Fibroblast of the conjunctiva (primary cell): ENCODE measurements at places on chromosomes 13 and 19.
A peak's percentile ranks its signal among the peaks of the same experiment; 100 is the strongest.

- no peak for DNase-seq
These were observed 102.9 kb downstream of the SHISA2 start for GRCh38 chr13:25948910-25949309.

DNA sequence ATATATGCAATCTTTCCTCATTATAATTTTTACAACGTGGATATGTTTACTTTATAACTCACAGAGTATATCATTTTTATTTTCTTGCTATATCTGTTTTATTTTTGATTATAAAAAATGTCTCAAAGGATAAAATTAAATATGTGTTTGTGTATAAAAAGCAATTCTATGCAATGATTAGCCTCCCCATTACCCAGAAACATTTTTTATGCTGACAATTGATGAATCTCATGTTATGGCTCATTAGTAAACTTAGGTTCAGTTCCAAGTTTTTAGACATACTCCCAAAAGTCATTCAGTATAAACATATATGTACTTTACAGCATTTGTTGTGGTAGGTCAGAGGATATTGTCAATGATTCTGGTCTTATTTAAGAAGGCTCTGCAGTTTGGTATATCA, 540.1 kb upstream of the SPRY2 start:
- no peak for DNase-seq

DNA sequence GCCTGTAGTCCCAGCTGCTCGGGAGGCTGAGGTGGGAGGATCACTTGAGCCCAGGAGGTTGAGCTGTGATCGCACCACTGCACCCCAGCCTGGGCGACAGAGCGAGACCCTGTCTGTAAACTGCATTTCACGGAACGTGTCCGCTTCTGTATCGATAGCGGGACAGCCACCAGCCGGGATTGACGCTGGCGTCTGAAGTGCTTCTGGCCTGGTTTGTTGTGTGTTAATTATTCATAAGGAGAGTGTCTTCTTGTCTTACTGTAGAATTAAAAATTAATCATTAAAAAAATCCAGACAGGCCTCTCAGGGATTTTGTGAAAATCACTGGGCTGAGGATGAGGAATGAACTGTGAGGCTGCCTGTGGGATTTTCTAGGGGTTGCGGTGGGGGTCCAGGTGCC, 16.2 kb upstream of the MISP start:
- no peak for DNase-seq

- DNase-seq, result no peak
These were observed 2.4 kb upstream of the FLT1 start for GRCh38 chr13:28497143-28497876.

- no peak for DNase-seq
These were observed 3.3 kb upstream of the MYADM start for GRCh38 chr19:53864308-53864836.

DNA sequence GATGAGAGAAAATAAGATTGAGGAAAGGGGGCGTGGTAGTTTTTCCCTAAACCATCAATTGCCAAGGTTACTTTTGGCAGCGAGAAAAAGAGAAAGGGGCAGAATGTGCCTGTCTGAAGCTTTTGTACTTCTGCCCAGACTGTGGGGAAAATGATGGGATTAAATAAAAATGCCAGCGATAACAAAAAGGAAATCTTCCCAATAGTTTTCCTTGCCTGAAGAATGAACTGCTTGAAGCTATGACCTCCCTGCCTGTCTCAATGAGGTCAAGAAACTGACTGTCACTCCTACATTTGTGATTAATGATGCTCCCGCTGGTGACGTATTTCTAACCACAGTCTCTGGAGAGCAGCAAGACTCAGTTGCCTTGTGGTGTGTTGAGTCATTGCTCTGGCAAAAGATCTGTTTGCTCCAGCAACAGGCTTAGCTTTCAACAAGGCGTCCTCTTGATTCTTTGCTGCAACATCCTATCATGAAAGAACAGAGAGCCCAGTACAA, 1051.5 kb downstream of the DIAPH3 start:
- DNase-seq, result peak; percentile 85

- DNase-seq, result no peak
These were observed 27.5 kb upstream of the SHKBP1 start for GRCh38 chr19:40549007-40549708.

DNA sequence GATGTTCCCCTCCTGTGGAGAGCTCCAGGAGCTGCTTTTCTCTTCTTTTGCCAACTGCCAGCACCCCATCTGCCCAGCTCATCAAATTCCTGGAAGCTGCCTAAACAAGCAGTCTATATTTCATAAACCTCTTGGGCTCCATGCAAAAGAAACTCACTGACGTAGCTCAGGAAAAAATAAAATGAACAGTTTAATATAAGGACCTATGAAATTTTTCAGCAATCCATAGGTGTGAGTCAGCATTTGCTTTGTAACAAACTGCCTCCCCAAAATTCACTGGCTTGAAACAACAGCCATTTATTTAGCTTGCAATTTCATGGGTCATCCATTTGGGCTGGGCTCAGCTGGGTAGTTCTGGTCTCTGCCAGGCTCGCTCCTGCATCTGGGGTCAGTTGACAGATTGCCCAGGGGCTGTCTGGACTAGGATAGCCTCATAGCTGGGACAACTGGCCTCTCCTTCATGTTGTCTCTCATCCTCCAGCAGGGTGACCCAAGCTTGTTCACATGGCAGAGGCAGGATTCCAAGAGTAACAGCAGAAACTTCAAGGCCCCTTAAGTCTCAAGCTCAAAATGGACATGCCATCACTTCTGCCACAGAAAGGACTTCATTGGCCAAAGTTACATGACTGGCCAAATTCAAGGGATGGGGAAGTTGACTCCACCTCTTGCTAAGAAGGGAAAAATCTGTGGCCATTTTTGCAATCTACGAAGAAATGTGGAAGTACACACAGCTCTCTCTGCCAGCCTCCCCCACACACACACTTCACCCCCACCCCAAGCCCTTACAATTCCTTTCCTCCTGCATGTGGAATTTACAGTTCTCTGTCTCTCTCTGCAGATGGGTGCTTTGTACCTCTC, 7.9 kb upstream of the PVR start:
- no peak for DNase-seq

- no peak for DNase-seq
These were observed 175.0 kb downstream of the RFC3 start for GRCh38 chr13:33992881-33993336.

- DNase-seq, result no peak
These were observed 74.9 kb downstream of the SIPA1L3 start for GRCh38 chr19:37981785-37982475.

GRCh38 chr13:70237131-70237530, 128.9 kb upstream of the KLHL1 start:
- DNase-seq, result no peak
